ENCODE measurements at places on chromosomes 16 and 17.

GRCh38 chr17:39270923-39271322, 45.2 kb upstream of the STAC2 start:
- DNase-seq, result no peak

GRCh38 chr17:5872831-5873230, 197.3 kb upstream of the WSCD1 start:
- DNase-seq, result no peak

- DNase-seq, result no peak
These were observed 378.0 kb downstream of the SLC39A11 start for GRCh38 chr17:72714357-72714966.

- DNase-seq, result no peak
These were observed 267.2 kb downstream of the ENGASE start for GRCh38 chr17:79341816-79342215.

GRCh38 chr17:83150369-83151055, 71.1 kb downstream of the METRNL start:
- DNase-seq, result no peak

DNA sequence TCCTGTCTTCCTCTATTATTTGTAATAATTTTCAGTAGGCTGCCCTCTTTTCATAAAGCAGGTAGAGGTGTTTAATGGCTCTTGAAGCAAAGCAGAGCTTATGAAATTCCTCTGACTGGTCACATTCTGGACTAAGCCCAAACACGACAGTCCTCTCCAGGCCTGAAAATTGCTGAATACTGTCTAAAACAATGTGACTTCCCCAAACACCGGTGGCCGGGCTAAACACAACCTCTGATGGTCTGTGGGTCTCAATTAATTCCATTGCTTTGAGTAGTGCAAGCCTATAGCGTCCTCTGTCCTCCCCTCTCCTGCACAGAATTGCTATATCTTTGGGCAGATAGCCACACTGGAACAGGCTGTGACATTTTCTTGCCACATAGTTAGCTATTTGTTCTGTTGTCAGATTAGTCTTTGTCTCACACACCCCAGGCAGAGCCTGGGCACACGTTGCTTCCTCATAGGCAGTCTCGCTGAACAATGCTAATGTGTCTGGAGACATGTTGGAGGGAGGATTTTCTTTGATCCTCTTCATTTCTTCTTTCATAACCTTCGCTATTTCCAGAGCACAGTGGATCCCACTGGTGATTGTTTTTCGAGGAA, 10.8 kb upstream of the SLFN12L start:
- DNase-seq, result no peak

GRCh38 chr17:81334391-81334901, 39.3 kb upstream of the SLC38A10 start:
- no peak for DNase-seq

GRCh38 chr17:334974-335481, 17.6 kb downstream of the RPH3AL start:
- no peak for DNase-seq

DNA sequence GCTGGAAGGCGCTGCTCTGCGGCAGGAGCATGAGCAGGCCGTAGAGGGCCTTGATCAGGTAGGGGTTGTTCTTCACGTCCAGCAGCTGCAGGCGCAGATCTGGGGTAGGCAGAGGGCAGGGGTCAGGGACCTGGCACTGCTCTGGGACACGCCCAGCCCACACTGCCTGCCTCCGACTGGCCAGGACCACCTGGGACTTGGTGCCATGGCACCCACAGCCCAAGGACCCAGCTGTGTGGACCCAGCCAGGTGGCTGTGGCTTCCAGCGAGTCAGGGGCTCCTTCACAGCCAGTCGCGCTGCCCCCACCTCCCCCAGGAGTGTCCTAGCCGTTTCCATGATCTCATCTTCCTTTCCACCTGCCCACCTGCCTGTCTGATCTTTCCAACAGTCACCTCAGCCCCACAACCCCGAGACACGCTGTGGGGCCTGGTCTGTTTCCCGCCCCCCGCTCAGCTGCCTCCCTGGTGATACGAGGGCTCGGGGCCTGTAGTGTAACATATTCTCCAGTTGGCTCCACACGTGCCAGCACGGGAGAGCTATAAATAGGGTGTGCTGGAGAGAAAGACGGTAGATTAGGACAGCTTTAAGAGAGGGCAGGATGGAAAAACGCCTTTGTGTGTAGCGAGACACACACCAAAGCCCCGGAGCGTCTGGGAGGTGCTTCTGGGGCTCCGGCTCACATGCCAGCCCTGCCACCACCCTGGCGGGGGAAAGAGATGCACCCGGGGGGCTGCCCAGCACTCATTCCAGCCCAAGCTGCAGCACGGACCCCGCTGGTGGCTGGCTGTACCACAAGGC, 7.2 kb upstream of the MTSS2 start:
- no peak for DNase-seq

DNA sequence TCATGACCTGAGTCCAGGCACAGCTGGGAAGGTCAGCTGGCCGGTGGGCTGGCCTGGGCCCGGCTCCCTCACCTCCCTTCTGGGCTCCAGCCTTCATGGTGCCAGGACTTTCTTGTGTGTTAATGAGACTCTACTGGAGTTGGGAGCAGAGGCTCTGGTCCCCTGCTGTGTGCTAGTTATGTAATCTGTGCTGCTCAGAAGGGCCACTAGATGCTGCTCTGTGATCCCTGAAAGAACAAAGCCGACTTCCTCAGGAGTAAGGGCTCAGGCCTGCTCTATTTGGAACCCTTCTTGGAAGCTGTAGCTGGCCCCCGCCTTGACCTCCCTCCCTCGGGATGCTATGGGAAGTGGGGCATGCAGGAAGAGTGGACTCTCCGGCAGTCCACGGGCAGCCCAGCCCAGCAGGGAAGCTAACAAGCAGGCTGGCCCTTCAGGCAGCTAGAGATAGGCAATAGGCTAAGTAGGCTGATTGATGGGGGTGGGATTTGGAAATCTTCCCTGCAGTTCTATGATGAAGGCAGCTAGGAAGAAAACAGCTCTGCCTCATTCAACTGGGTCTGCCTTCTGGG, 3.3 kb upstream of the CDK5R1 start:
- DNase-seq, result no peak

- no peak for DNase-seq
These were observed at the start of gene SYNGR3 for GRCh38 chr16:1989209-1990100. SYNGR3 (plus strand) TSS chr16:1989970; CDS start chr16:1990103, 133 bp downstream.

DNA sequence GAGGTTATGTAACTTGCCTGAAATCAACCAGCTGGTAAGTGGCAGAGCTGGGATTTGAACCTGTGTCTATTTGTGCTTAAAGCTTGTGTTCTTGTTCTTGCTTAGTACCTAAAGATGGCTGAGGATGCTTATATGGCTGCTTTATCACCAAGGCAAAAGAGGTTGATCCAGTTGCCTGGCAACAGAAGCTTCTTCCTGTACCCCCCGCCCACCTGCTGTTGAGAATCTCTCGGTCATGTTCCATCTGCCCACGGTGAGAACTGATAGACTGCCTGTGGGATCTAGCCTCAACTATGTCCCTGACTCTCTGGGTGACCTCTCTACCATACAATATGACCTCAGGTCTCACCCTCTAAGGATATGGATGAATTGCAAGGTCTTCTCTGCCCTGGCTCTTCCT, 60.7 kb downstream of the ABCC6 start:
- DNase-seq, result no peak

- no peak for DNase-seq
These were observed 9.2 kb downstream of the SKAP1 start for GRCh38 chr17:48420823-48421222.

DNA sequence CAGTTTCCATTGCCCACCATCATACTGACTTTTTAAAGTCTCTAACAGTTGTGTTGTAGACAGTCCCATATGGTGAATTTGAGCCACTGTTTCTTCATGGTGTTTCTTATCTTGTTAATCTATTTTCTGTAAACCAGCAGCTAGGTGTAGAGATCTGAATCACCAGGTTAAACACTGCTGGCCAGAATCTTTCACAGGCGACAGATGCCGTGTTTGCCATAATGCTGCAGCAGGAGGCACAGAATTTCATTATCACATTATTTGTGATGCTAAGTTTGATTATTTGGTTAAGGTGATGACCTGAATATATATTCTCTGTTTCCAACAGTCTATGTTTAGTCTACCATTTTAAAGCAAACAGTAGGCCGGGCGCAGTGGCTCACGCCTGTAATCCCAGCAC, 11.5 kb upstream of the CNGB1 start:
- DNase-seq, result no peak

DNA sequence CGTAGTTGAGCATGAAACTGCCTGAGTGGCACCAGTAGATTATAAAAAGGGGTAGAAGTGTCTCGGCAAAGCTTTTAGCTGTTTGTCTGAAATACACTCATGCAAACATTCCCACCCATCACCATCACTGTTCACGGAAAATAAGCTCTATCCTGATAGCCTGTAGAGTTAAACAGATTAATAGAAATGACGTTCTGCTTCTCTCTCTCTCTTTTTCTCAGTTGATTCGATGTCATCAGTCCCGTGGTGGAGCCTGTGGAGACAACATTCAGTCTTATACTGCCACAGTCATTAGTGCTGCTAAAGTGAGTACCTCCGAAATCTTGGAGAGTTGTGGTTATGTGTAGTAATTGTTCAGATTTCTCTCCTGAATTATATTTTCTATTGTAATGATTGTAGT, 224.7 kb downstream of the BCAS3 start:
- no peak for DNase-seq

- DNase-seq, result no peak
These were observed 256.2 kb downstream of the FOXL1 start for GRCh38 chr16:86834451-86835035.

DNA sequence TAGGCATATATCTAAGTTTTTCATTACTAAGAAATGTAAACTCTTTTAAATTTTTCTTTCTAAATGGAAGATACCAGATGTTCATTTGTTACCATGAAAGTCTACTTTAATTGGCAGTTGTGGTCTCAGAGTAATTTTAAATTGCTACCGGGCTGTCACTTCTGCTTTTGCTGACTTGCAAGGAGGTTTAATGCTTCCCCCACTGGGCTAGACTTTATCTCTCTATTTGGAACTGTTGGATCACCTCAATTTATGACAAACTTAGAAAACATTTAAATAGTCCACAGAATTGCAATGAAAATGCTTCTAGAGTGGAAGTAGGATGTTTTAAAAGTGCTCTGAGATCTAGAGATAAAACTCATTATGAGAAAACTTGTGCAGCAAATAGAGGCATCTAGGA, 479.8 kb upstream of the GOT2 start:
- no peak for DNase-seq

DNA sequence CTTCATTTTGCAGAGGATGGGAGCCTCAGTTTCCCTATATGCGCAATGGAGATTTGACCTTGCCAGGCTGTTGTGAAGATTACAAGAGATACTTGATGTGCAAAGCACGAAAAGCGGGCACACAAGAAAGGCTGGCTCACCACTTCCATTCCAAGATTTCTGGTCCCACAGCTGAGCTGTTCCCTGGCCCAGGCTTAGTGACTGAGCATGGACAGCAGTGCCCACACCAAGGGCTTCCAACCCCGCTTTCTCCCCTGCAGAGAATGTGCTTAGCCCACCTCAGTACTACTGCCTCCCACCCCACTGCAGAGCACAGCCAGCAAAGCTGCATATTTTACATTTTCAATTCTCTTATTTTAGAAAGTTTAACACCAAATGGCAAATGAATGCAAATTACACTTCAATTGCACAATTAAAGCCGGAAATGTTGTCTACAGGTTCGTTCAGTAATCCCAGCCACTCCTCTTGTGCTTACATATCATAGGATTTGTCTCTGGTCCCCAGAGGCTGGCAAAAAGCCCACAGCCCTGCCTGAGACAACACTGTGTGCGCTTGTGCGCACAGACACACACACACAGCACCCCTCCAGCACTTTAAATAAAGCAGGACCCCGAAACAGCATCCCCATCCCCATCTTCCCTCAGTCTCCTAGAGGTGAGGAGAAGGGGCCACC, 51.8 kb downstream of the VAC14 start:
- no peak for DNase-seq

DNA sequence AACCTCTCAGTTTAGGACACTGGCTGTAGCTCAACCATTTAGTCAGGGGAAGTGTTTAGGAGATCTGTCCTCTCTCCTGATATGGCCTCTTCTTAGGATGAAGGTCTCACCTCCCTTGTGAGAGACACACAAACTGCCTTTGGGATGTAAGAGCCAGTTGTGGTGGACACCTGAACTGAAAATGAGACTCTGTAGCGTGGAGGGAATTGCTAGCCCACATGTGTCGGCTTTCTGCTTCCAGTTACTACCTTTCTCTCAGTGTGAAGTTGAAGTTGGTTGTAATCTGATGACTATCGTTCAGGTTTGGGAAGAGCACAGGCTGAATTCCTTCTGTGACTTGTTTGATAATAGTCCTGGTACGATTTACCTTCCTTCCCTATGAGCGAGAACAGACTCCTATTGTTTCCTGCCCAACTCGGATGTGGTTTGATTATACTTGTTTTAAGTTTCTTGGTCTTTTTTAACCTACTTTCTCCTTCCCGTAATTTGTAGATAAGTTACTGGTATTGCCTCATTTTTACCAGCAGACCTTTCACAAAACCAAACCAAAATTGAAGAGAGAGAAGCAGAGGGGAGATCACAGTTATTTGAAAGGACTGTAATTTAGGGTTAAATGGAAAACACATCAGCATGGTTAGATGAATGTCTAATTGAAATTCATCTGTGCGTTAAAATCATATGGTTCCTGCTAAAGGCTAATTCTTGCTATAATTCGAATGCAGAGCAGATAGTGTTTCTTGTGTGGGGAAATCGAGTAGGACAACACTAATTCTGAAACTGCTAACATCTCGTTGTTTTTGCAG, 43.2 kb downstream of the CLEC16A start:
- no peak for DNase-seq

GRCh38 chr17:10077561-10078299, 120.7 kb downstream of the GAS7 start:
- no peak for DNase-seq

GRCh38 chr17:47638903-47639302, 10.8 kb upstream of the KPNB1 start:
- no peak for DNase-seq

DNA sequence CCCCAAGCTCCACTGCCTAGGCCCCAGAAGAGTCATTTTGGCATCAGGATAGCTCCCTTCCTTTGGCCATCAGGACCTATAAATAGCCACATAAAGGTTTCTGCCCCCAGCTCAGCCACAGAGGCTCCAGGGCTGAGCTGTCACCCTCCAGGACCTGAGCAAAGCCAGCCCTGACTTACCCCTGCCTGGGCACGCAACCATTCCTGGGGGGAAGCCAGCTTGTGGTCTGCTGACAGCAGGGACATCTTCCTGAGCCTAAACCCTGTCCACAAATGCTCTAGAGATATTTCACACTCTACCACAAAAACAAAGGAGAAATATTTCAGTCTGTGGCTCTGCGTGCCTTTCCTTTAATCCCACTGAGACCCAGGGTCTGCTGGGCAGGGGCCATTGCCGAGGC, 123.7 kb upstream of the CCL2 start:
- DNase-seq, result no peak
